A549 treated with CpdA at 1 μM for 4 hours (cell line): ENCODE measurements at places on chromosomes 11 and 22. TPM values are rescaled to one million over a fixed set of nuclear protein-coding genes. Genes with fewer than 3 reads are reported as not detected.

Gene CCDC81
- 0.17 to 0.50 TPM (median 0.22 TPM) in 5 replicates for total RNA-seq

Gene MAPK1
- total RNA-seq = 46.3 to 64.3 TPM (median 61.8 TPM) in 5 replicates

Gene DEUP1
- not detected in 5 replicates for total RNA-seq

Gene TSPAN32
- total RNA-seq = not detected in 5 replicates

Gene RCOR2
- 0.55 to 1.1 TPM (median 1.0 TPM) in 5 replicates for total RNA-seq

Gene ALX4
- total RNA-seq = 4.7 to 6.7 TPM (median 6.0 TPM) in 5 replicates

Gene NNMT
- 132 to 160 TPM (median 151 TPM) in 5 replicates for total RNA-seq

Gene DTX4
- 4.0 to 5.3 TPM (median 4.9 TPM) in 5 replicates for total RNA-seq

Gene TREH
- total RNA-seq = not detected in 5 replicates

Gene FJX1
- total RNA-seq = 26.4 to 46.4 TPM (median 40.3 TPM) in 5 replicates

Gene FXYD2
- 11.8 to 22.6 TPM (median 16.9 TPM) in 5 replicates for total RNA-seq

Gene VSIG10L2
- total RNA-seq = not detected in 5 replicates

Gene TBX10
- total RNA-seq = not detected in 5 replicates

Gene MS4A14
- not detected in 5 replicates for total RNA-seq

Gene KIAA1671
- 7.0 to 10.8 TPM (median 8.6 TPM) in 5 replicates for total RNA-seq

Gene MSANTD4
- 8.2 to 12.7 TPM (median 8.7 TPM) in 5 replicates for total RNA-seq

Gene KREMEN1
- 2.3 to 3.6 TPM (median 3.4 TPM) in 5 replicates for total RNA-seq

Gene ARHGAP20
- 0.01 TPM in 1 of 5 replicates, not detected in the others for total RNA-seq

Gene RFPL2
- 0.09 to 0.30 TPM (median 0.20 TPM) in 5 replicates for total RNA-seq

Gene CALCA
- 0.03 TPM in 1 of 5 replicates, not detected in the others for total RNA-seq

Gene HEPACAM
- not detected in 5 replicates for total RNA-seq

Gene RTN4RL2
- total RNA-seq = 72.6 to 128 TPM (median 115 TPM) in 5 replicates

Gene ZNF74
- total RNA-seq = 5.8 to 7.8 TPM (median 5.9 TPM) in 5 replicates

Gene OR4A16
- not detected in 5 replicates for total RNA-seq

Gene TNNT3
- total RNA-seq = not detected in 5 replicates

Gene KCNK7
- total RNA-seq = 0.45 to 1.1 TPM (median 0.59 TPM) in 5 replicates

Gene RTN4R
- total RNA-seq = 6.1 to 10.9 TPM (median 8.8 TPM) in 5 replicates

Gene DEFB131B
- total RNA-seq = not detected in 5 replicates

Gene KRTAP5-7
- not detected in 5 replicates for total RNA-seq

Gene APOA4
- total RNA-seq = not detected in 5 replicates

Gene PGM2L1
- total RNA-seq = 7.8 to 13.6 TPM (median 13.0 TPM) in 5 replicates

Gene FAM180B
- 0.10 TPM in 1 of 5 replicates, not detected in the others for total RNA-seq

Gene PIWIL4
- total RNA-seq = 0.19 to 0.49 TPM (median 0.29 TPM) in 5 replicates

Gene RIC3
- 0.95 to 5.3 TPM (median 1.8 TPM) in 5 replicates for total RNA-seq

Gene NPAS4
- total RNA-seq = not detected in 5 replicates

Gene PLEKHB1
- total RNA-seq = 0.41 to 0.86 TPM (median 0.55 TPM) in 5 replicates

Gene CREB3L1
- total RNA-seq = 4.5 to 5.8 TPM (median 5.7 TPM) in 5 replicates

Gene SERHL2
- 0.12 to 0.33 TPM (median 0.22 TPM) in 5 replicates for total RNA-seq
